AG08396 (cell line): ENCODE measurements at places on chromosomes 5 and 9.
A peak's percentile ranks its signal among the peaks of the same experiment; 100 is the strongest.

DNA sequence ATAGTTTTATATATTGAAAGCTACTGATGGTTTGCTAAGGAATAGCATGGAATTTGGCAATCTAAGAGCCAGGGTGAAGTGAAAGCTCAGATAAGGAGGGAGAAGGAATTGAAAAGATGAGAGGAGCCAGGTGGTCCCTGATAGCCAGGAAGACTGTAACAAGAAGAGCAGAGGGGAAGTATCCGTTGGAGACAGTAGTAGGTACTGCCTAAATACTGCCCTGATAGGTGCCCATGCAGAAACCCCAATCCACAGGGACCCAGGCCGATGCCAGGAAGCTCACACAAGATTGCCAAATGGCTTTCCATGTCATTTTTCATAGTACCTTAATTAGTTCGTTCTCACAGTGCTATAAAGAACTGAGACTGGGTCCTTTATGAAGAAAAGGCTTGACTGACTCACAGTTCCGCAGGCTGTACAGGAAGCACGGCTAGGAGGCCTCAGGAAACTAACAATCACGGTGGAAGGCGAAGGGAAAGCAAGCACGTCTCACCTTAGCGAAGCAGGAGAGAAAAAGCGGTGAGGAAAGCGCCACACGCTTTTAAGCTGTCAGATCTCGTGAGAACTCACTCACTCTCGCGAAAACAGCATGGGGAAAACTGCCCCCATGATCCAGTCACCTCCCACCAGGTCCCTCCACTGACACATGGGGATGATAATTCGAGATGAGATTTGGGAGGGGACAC is 13.0 kb downstream of the ACTL7B start:
- no peak for DNase-seq

- DNase-seq, result no peak
Observed at GRCh38 chr5:122842016-122842580, 3.3 kb upstream of the SNX24 start.

DNA sequence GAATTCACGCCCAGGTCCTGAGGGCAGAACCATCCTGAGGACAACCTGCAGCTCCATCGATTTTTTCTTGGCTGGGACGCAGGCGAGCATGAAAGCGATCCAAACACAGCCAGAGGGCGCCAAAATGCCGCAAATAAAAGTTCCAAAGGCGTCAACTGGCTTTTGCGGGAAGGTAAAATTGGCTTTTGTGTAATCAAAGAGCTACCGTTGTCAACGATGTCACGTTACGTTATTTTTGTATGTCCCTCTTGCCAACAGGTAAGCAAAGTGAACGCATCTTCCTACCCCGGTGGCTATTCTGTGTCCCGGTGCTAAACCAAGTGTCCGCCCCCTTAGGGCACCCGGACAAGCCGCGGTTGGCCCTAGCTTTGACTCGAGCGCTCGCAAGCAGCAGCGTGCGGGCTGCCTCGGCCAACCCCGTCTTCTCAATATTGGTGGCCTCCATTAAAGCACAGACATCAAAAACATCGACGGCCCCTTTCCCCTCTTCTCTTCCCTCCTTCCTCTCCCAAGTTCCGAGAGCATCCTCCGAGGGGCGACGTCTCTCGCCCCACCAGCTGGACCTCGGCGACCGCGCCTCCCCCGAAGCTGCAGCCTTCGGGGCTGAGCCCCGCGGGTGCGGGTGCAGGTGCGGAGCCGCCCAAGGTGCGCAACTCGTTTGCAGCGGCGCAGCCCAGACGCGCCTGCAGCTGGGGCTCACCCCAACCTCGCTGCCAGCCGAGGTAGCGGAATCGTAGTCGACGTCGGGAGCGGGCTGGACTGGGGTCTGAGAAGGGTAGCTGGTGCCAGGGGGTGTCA is 1.1 kb upstream of the BASP1 start:
- peak; percentile 73 for DNase-seq

GRCh38 chr9:124840300-124840833 is 12.9 kb upstream of the WDR38 start:
- DNase-seq, result no peak

DNA sequence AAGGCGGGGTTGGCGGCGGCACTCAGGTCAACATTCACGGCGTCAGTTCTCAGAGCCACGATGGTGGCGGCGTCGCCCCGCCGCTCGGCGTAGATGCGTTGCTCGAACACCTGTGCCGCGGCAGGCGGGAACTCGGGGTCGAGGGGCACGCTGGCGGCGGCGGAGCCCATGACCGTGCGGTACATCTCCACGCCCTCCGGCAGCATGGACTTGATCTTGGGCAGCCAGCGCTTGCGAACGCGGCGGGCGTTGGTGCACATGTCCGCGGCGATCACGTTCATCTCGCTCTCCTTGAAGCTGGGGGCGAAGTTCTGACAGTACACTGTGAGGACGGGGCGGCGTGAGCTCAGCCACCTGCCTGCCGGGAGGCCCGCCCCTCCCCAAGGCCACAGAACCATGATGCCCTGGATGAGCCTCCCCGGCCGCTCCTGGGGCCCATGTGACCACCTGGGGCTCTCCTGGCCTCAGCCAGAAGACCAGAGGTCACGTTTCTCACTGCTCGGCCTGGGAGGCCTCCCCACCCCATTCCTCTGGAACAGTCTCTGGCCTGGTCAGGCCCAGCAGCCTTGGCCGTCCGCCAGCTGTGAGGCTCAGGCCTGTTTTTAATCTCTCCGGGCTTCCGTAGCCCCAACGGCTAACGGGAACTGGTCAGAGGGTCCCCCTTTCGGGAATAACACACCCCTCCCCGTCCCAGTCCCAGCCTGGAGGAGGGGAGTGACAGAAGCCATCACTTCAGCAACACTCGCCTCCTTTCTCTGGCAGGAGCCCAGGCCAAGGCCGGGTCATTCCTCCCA is 50.7 kb upstream of the UBAC1 start:
- DNase-seq, result peak; percentile 79
